ENCODE measurements at places on chromosomes 16 and 17.

DNA sequence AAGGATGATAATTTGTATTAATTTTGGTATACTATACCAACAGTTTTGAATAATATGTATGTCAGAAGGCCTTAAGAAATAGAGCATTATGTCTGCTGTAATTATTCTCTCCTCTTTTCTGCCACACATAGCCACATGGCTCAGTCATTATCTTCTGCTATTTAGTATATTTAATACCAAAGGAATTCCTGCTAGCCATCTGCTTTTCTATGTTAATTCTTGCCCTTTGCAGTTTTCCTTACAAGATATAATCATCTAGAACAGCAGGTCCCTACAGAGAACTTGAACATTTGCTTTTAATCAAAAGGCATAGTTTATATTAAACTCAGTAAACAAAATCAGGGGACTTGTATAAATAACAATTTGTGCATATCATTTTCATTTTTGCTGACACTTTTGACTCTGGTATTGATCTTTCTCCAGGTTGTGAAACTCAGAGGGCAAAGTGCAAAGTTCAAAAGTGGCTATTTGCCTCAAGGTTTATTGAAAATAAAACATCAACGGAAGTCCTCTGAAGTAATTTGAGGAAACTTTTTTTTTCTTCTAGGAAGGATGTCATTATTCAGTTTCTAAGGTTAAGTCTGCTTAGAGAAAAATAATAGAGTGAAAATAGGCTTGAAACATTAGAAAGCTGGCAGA lies 702.0 kb downstream of the KCNJ2 start:
- no peaks in the 10 kb centered on the region for H3K27me3 ChIP-seq
- H3K4me3 ChIP-seq: no peak overlapping the region
- no peak for DNase-seq
- no peak overlapping the region for H3K27ac ChIP-seq

- no peaks in the 10 kb centered on the region for H3K36me3 ChIP-seq
- no peak overlapping the region for H3K4me3 ChIP-seq
- H3K27me3 ChIP-seq: no peaks in the 10 kb centered on the region
- no peaks in the 10 kb centered on the region for H3K4me1 ChIP-seq
Measured at GRCh38 chr16:84593825-84594724, 23.8 kb downstream of the COTL1 start.

GRCh38 chr17:79543531-79543930 lies 67.3 kb downstream of the RBFOX3 start:
- H3K4me3 ChIP-seq: no peak overlapping the region
- no peaks in the 10 kb centered on the region for H3K27me3 ChIP-seq
- no peak for DNase-seq
- H3K4me1 ChIP-seq: no peaks in the 10 kb centered on the region
- H3K36me3 ChIP-seq: no peaks in the 10 kb centered on the region

DNA sequence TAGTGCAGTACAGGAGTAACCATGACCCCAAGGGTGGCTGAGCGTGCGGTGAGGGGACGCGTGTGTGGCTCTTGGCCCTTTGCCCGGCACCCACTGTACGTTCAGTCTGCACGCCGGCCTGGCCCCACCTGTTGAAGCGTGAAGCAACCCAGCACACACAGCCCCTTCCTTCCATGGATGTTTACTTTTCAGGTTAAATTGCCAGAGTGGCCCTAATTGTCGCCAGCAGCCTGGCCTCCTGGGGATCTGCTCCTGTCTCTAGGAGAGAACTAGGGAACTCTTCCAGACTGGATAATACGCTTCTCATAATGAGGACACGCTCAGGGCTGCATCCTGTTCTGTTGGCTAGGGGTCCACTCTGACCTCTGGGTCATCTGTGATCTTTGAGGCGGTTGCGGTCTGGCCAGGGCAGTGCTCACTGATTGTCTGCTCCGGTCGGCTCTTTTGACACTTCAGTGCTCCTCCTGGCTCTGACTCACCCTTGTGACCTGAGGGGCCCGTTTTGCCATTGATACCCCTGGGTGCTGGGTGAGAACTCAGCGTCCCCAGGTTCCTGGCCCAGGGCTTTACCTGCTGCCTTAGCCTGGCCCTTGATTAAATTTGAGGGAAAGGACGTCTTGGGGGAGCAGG lies 27.7 kb downstream of the TPSG1 start:
- H3K27me3 ChIP-seq: no peaks in the 10 kb centered on the region
- no peak for DNase-seq
- no peaks in the 10 kb centered on the region for H3K36me3 ChIP-seq
- no peaks in the 10 kb centered on the region for H3K4me1 ChIP-seq

DNA sequence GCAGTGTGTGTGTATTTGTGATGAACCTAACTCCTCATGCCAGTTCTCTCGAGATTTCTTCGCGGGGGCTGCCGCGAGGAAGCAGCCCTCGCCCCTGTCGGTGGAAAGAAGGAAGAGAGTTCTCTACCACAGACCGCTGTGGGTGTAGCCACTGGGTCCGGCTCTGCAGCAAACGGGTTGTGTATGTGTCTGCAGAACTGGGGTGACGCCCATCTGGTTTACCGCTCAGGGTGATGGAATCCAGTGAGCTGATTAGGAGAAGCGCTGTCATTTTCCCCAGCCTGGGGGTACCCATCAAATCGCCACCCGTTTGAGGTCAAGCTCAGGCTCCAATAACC lies 7.7 kb downstream of the CORO6 start:
- DNase-seq: no peak

GRCh38 chr17:10022416-10022815 lies 117.3 kb upstream of the RCVRN start:
- no peak for DNase-seq
- H3K4me3 ChIP-seq: no peak overlapping the region
- no peaks in the 10 kb centered on the region for H3K36me3 ChIP-seq
- H3K4me1 ChIP-seq: no peaks in the 10 kb centered on the region

DNA sequence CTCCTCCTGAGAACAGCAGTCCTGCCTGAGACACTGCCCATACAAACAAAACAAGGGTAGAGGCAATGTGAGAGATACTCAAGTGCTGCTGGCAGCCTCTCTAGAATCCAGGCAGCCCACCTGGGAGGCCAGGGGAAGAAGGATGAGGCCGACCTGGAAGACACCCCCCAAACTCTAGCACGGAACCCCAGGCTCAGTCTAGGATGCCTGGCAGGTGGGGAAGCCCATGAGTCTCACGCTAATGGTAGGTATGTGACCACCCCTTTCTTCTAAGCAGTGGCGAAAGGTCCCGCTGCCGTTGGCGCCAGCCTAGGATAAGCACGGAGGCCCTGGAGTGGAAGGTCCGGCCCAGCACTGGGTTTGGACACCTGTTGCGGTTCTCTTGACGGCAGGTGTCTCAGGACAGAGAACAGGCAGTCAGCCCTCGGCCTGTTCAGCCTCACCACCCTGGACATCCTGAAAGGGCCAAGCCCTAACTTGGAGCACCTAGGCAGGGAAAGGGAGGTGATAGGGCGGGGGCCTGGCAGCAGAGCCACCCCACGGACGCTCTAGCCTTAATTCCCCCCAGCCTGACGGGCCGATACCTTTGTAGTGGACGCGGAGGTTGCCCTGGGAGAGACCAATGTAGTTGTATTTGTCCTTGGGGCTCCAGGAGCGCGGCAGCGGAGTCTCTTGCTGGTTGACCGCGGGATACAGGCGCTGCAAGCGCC lies 487 bp downstream of the RANBP10 start:
- H3K4me1 ChIP-seq: no peaks in the 10 kb centered on the region
- H3K4me3 ChIP-seq: peak overlapping the region; percentile 89
- H3K27me3 ChIP-seq: no peaks in the 10 kb centered on the region
- H3K27ac ChIP-seq: peak overlapping the region; percentile 87

- no peak for DNase-seq
- no peaks in the 10 kb centered on the region for H3K36me3 ChIP-seq
- no peaks in the 10 kb centered on the region for H3K27me3 ChIP-seq
- H3K4me1 ChIP-seq: no peaks in the 10 kb centered on the region
- no peak overlapping the region for H3K4me3 ChIP-seq
- H3K27ac ChIP-seq: no peak overlapping the region
Measured at GRCh38 chr17:21522755-21523336, 146.7 kb downstream of the KCNJ12 start.

- H3K27ac ChIP-seq: no peak overlapping the region
- H3K36me3 ChIP-seq: no peaks in the 10 kb centered on the region
- H3K4me3 ChIP-seq: no peak overlapping the region
- H3K4me1 ChIP-seq: peaks cover 13% of the 10 kb centered on the region
- DNase-seq: no peak
Measured at GRCh38 chr17:17200311-17200710, 5.8 kb downstream of the PLD6 start.

DNA sequence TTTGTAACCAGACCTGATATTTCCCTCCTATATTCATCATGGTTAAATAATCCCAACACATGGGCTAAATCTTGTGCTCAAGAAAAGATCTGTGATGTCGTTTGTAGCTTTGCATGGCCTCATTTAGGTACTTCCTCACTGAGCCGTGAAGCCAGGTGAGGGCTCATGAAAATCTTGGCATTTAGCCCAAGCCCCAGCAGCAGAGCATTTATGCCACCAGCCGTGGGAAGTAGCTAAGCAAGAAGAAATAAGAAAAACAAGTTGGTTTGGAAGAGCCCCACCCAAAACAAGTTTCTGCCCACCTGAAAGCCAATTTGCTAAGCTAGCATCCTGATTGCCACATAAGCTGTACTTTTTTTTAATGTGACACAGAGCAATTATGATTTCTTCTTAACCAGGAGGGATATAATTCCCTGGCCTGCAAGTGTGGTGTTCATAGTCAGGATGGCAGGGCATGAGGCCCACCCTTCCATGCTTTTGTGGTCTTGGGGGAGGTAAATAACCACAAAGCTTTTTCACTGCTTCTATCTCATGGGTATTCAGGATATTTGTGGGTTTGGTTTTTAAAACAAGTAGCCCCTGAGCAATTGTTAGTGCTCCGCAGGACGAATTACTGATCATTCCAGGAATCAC lies 10.5 kb downstream of the TMIGD1 start:
- H3K27me3 ChIP-seq: no peaks in the 10 kb centered on the region
- no peaks in the 10 kb centered on the region for H3K36me3 ChIP-seq
- H3K4me1 ChIP-seq: no peaks in the 10 kb centered on the region
- no peak for DNase-seq

DNA sequence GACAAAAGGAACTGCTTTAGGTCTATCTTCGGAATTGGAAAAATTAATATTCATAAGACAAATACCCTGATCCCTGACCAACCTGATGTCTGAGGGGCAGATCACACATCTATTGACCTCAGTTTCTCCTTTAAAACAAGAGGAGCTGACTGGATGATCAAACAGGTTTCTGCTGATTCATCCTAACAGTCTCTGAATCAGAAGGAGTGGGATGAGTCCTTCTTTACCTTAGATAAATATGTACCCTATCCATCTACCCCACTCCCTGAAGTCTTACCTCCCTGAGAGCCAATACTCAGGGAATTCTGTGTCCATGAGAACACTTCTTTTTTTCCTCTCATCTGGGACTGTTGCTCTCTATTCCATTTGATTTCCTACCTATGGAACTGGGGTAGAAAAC lies 80.3 kb upstream of the CRHR1 start:
- no peak overlapping the region for H3K4me3 ChIP-seq
- no peak overlapping the region for H3K27ac ChIP-seq
- DNase-seq: no peak

- H3K4me1 ChIP-seq: peaks cover 18% of the 10 kb centered on the region
- peak overlapping the region; percentile 98 for H3K27ac ChIP-seq
- no peaks in the 10 kb centered on the region for H3K27me3 ChIP-seq
- DNase-seq: peak; percentile 86
- H3K4me3 ChIP-seq: peak overlapping the region; percentile 84
- H3K36me3 ChIP-seq: no peaks in the 10 kb centered on the region
Measured at GRCh38 chr17:48048384-48049126, 396 bp downstream of the NFE2L1 start.

Measured in uterus (tissue), 4 donors.